AG04450 (cell line): ENCODE measurements at places on chromosomes 7 and 10.

- DNase-seq = no peak
Measured at GRCh38 chr7:72182036-72182435, 230.1 kb downstream of the CALN1 start.

DNA sequence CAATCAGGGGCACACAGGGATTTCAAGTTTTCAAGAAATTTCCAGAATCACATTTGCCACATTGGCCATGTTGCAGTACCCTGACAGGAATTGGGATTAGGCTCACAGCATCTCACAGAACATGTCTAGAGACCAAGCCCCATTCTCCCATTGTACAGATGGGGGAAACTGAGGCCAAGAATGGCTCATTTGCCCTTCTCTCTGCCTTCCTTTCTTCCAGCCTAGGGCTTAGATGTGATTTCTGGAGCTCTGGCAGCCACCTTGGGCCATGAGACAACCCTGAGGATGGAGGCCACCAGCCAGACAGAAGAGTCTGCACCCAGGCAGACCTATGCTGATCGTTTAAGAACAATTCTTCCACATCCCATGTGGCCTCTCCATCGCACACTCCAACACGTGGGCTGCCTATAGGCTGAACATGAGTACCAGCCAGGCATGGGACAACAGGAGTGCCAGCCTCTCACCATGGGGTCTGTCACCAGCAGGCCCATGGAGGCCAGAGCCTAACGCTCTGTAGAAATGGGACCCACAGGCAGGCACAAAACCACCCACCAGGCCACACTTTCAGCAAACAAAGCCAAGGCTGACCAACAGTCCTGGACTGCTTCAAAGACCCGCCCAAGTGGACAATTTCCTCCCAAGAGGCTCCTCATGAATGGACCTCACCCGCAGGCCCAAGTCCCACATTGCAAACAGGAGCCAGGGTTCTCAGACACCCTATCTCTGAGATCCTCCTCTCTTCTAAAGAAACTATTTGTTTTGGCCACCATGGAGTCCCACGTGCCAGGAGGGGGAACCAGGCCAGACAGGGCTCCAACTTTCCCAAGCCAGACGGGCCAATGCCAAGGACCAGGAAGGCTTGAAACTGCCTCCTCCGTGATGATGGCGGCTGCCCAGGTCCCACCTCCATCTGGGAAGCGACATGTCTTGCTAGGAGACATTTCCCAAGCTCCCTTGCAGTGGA is 20.7 kb downstream of the PDGFA start:
- no peak for DNase-seq

DNA sequence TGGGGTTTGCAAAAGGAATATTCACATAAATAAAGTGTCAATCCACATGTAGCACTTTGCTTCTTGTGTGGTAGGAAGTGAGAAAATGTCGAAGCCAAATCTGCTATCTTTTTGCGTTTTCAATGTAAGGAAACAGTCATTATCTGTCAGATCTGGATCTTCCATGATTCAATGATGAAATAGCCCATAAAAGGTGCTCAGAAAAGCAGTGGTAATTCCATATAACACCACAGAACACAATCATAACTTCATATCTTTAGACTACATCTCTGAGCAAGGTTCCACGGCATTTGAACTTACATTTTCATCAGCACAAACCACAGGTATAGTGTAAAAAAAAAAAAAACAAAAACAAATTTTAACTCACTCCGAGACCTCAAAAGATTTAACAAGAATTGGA is 39.9 kb upstream of the EGR2 start:
- DNase-seq = no peak

DNA sequence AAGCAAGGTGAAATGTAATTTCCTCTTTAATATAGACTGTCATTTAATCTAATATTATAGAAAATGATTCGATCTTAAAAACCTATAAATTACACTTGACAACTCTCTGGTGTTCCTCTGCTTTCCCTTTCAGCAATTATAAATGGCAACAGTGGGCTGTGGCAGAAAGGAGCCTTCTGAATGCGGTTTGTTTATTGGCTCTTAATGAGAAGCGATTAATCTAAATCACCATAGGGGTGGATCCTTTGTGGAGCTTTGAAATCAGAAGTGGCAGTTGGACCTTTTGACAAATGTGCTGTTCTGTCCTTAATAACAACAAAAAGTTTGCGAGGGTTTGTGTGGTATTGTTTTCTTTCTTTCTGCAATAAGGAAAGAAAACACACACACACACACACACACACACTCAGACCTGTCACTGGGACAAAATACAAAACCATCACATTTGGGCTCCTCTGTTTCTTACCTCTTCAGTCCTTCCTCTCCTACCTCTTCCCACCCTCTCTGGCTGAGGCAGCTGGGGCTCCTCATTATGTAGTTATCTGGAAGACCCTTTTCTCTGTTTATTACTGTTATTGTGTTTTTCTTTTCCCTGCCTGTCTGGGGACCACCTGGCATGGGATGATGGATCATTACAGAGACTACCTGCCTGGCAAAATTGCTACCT is 316.2 kb downstream of the SORCS3 start:
- no peak for DNase-seq

DNA sequence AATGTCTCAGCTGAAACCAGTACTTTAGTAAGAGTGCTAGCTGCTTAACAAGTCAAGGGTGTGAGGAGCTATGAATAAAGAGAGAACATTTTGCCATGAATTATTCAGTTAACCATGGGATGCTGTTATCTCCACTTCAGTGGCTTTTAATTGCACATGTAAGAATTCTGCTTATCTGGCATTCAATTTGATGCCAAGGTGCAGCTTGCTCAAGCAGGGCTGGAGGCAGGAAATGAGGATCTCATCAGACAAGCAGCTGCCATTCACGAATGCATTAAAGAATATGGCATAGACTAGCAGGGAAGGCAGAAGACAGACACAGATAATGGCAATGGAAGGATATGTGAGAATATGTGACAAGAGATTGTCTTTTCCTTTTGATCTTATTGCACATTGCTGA is 697.8 kb downstream of the NRG3 start:
- DNase-seq = no peak

DNA sequence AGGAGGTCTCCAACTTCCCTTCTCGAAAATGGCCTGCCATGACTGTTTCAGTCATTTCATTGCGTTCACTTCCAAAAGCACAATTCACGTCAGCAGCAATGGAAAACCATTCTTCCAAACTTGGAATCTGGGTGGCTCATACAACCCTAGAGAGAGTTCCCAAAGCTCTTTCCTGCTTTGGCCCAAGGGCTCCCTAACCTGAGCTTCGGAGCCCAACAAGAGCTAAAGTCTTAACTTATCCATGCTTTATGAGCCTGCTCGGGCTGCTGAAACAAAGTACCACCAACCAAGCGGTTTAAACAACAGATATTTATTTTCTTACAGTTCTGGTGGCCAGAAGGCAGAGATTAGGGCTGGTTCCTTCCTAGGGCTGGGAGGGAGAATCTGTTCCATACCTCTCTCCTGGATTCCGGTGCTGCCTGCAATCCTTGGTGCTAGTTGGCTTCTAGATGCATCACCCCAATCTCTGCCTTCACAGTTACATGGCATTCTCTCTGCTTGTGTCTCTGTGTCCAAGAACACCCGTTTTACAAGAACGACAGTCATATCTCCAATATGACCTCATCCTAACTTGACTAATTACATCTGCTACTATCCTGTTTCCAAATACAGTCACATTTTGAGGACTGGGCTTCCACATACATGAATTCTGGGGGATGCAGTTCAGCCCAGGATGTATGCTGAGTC is 33.5 kb downstream of the CAMK2B start:
- DNase-seq = no peak

DNA sequence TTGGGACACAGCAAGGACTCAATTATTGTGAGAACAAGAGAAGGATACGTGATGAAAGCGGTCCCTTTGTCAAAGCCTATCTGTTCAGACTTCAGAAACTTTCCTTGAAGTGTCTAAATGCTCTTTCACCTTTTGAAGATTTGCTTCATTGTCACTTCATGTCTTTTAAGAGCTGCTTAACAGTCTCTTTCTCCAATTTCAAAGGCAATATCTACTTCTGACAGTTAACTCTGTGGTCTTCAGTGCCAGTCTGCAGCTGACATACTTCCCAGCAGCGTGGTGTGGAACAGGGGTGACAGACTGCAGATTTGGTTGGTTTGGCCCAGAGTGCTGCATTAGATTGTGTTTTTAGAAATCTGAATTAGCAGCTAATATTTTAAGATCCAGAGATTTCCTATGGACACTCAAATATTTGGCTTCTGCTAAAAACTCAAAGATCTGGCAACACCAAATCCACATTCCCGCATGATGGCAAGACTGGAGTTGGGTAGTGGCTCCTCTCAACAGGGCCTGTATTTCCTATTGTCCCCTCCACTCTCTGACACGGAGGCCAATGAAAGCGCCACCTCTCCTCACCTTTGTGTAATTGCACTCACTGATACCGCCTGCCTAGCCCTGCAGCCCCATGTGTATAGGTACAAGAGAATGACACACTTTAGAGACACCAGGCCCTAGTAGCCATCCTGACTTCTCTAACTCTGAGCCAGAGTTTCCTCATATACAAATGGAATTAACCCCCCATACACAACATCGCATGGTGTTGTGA is 11.5 kb downstream of the SCRN1 start:
- no peak for DNase-seq

DNA sequence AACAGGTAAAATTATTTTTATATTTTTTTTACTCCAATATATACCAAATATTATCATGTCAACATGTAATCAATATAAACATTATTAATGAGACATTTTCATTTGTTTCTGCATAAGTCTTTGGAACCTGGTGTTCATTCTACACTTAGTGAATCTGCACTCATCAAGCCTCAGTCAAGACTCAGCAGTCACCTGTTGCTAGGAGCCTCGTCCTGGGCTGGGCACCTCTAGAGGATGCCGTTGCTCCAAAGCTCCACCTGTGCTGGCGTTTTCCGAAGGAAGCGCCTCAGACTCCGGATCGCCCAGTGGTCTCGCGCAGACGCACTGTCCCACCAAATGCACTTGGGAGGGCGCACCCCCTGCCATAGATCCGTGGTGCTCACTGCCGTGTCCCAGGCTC is 604.7 kb upstream of the MKI67 start:
- no peak for DNase-seq

GRCh38 chr7:107414198-107414597 is 55.7 kb upstream of the GPR22 start:
- DNase-seq = no peak

DNA sequence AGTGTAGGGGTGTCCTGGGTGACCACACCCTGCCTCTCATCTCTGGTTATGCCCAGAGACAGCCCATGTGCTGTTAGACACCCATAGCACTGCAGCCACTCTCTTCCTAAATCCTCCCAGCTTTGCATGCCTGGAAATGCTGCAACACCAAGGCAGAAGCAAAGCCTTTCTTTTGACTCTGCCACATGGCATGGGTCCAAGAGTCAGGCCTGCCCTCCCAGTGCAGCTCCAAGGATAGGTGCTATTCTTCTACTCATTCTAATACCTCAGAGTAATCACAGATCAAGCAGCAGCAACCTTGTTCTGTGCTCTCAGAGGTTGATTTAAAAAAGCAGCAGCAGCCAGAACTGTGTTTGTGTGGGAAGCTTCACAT is 23.4 kb downstream of the FRMPD2 start:
- no peak for DNase-seq

DNA sequence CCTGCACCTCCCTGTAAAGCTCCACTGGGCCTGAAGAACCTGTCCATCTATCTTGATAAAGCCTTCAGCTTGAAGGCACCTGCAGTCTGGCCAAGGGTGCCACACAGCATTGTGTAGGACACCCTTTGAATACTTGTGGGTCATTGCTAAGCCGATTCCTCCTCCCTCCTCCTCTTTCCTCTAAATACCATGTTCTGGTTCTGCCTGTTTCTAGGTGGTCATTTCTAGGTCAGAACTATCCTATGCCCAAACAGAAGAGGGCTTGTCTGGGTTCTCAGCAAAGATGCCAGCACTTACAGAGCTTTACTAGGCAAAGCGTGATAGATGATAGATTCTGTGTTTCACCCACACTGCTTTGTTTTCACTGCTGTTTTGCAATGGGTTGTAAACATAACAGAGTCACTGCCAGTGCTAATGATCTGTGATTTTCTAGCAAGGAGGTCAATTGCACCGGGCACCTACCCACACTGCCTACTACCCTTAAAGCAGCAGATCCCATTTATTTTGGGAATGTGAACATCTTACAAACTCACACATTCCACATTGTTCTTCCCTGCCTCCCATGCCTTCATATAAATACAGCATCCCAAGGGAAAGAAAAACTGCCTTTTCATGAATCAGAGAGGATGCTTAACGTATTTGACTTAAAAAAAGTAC is 279.1 kb upstream of the PITRM1 start:
- DNase-seq = no peak

GRCh38 chr7:88115258-88115796 is 104.5 kb downstream of the SRI start:
- DNase-seq = no peak

DNA sequence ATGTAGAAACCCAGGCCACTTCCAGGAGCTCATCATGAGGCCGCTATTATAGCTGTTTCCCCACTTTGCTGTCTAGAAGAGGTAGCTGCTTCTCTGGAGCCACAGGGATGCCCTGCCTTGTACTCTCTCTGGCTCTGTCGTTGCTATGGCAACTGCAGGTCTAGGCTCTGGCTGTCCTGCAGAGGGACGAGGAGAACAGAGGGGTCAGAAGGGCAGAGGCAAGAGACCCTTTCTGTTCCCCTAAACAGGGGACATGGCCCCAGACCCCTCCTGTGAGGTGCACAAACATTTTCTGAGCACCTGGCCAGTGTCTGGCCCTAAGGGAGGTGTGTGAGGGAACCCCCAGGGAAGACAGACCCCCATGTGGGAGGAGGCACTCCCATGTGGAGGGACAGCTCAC is 31.4 kb downstream of the ITPRIP start:
- no peak for DNase-seq

DNA sequence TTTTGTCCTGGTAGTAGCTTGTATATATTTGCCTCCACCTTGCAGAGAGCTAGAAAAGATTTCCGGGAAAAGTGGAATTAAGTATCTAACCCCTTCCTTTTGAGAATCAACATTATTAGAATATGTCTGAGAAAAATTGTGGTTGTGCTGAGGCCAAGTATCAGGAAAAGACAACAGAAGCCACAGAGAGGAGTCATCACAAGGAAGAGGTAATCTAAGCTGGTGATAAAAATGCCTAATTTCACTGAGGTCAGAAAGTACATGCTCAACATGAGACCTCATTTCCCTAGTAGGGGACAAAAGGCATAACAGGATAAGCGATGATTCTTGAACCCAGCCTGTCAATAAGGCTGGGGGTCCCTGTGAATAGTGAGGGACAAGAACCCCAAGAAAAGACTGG is 97.0 kb upstream of the PDE1C start:
- no peak for DNase-seq

DNA sequence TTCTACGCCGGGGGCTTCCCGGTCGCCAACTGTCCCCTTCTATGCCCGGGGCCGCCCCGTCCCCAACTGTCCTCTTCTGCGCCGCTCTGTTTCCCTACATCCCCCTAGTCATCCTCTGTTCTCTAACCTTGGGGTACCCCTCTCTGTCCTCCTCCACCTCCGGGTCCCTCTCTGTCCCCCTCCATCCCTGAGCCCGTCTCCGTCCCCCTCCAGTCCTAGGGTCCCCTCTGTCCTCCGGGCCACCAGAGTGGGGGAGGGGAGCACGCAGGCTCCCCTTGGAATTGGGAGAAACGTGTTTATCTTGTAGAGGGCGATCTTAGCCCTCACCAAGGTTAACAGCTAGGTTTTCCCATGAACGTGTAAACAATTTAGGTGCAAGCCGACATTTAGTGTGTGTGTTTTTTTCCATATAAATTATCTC is 852 bp upstream of the KLF6 start:
- DNase-seq = no peak
